ENCODE measurements at places on chromosomes 16 and 17.
A peak's percentile ranks its signal among the peaks of the same experiment; 100 is the strongest.

- peak; percentile 35 for DNase-seq
Observed at GRCh38 chr16:10312784-10313724, 72.8 kb upstream of the ATF7IP2 start.

GRCh38 chr16:81823111-81823510 lies 44.0 kb downstream of the PLCG2 start:
- DNase-seq: peak; percentile 16

DNA sequence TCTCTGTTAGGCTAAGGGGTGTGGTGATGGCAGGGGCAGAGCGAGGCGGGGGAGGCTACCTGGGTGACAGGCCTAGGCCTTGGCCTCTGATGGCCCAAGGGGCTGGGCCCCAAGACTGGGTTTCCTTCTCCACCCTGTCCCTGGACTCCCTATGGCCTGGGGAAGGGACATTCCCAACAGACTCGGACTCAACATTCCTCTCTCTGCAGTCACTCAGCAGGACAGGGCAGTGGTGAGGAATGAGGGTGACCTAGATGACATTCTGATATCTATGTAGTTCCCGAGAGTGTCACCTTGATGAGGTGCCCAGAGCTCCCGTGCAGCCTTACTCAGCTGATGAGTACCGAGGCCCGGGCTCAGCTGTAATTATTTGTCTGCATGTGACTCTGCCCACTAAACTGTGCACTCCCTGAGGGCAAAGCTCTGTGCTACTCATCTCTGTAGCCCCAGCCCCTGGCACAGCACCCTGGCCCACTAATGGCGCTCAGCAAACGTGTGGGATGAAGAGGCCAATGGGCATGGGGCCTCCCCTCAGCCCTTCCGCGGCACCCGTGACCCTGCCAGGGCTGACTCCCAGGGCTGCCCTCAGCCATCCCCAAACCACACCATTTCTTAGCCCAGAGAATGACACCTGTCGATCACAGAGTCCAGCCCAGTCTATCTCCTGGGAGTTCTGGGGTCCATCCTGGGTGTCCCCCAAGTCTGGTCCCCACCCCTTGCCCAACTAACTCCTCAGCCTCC lies 2.2 kb downstream of the PLCD3 start:
- DNase-seq: peak; percentile 39

- peak; percentile 39 for DNase-seq
Observed at GRCh38 chr17:35486920-35487732, 38.6 kb upstream of the SLFN13 start.

DNA sequence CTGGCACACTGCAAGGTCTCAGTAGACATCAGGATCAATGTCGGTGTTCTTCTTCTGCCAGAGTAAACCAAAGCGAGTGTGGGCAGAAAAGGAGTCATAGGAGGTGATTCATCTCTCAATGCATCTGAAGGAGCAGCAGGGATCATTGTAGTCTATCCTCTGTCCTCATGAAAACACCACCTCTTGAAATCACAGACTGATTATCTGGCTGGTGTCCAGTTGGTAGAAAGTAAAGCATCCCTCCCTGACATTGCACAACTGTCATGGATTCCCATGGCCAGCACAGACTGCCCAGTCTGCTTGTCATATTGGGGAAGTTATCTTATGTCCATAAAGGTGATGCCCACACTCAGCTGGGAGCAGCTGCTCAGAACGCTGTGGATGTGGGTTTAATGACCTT lies 74.1 kb downstream of the ABCC12 start:
- DNase-seq: no peak

DNA sequence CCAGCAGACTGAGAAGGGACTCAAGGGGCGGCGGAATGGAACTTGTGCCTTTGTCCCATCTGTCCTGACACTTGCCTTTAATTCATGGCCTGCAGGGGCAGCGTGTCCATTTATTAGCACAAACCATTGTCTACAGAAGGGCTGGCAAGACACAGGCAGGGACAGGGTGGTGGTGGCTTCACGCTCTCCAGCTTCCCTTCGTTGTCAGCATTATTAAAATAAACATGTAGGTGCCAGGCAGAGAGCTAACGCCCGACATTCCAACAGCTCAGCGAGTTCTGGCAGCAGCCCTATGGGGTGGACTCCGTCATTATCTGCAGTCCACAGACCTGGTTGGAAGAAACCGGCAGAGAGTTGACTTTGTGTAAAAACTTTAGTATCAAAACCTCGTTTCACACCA lies 16.3 kb downstream of the DNAI2 start:
- no peak for DNase-seq

DNA sequence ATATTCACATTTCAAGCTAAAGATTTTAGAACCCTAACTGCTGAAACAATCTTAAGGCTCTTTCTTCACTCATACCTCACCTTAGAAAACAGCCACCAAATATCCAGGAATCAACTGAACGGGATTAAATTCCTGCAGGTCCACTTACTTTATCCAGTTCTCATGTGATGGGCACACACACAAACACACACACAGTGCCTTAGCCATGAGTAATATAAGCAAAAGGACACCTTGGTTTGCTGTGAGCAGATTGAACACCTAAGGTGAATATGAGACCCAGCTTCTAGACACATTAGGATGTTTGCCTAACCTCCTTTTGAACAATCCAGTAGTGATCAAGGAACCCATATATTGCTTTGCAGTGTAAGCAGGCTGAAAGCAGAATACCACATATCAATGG lies 81.5 kb downstream of the TUBD1 start:
- DNase-seq: no peak

GRCh38 chr16:77974883-77975282 lies 47.5 kb upstream of the CLEC3A start:
- no peak for DNase-seq

GRCh38 chr17:70661342-70662222 lies 492.2 kb downstream of the KCNJ2 start:
- DNase-seq: no peak

DNA sequence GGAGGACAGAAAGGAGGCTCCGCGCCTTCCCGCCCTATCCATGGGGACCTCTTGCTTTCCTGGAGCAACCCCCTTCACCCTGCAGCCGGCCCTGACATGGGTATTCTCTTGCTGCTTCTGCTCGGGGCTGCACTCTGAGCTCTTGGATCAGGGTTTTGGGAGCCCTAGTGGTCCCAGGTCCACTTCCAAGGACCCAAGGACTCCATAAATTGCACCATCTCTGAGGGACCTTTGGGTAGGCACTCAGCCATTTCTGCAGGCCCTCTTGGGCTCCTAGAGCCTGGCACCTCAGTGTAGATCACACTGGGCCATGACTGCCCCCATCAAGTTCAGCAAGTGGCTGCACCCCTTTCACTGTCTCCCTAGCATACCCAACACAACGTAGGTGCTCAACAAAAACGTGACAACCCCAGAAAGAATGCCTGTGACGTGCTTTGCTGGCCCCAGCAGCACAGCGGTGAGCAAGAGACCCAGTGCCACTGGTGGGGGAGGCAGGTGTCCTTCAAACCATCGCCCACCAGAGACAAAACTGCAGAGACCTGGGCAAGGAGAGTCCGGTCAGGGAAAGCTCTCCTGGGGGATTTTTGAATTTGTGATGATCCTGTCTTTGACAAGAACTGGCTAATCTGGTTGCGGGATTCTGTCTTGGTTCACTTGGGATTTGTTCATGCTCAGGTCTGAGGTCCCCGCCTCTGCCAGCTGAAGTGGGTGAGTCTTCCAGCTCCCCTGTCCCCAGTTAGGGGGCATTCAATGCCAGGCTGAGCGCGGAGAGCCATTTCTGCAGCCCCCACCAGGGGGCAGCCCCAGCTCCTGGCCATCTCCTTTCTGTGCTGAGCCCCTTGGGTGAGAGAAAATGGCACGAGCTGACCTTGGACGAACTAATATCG lies 2.5 kb upstream of the RAB11FIP4 start:
- DNase-seq: no peak

DNA sequence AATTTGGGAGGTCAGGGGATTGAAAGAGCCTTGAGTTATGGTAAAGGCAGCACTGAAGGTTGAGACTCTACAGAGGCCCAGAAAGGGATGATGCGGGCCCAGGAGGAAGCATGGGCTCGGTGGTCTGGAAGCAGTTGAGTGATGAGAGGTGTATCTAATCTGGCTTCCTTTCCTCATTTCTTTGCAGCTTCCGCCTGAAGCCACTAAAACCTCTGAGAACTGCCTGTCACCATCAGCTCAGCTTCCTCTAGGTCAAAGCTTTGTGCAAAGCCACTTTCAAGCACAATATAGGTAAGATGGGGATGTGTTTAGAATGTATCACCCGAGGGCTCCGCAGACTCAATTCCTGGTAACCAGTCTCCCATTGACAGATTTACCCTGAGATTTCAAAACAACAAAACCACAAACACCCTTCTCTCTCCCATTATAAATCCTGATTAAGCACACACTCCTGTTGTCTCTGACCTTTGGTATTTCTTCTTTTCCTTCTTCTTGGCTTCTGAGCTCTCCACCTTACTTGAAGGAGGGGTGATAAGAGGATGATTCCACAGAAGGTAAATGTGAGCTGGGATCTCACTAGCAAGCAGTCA lies 21.2 kb downstream of the USP43 start:
- DNase-seq: no peak

DNA sequence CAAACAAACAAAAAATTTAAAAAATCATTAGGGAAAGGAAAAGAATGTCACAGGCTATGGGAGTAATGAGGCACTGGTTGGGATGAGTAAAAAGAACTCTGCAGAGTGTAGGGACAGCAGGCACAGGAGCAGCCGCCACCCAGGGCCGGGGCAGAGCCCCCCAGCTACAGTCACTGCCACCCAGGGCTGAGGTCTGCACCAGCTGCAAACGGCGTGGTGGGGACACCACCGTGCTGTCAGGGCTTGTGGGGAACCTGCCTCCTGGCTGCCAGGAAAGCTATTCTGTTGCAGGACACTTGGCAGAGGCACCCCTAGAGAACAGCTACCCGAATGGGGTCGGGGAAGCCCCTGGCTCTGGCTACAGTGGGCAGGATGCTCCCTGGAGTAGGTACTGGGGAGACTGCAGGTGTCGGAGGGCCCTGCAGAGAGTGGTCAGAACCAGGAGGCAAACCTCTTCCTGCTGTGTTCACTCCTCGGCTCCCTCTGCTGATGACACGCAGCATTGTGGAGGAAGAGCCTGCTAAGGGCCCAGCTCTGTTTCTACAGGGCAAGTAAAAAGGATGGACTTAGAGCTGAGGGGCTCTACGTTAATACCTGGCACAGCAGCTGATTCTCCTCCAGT lies 32.3 kb upstream of the CAPN15 start:
- no peak for DNase-seq

DNA sequence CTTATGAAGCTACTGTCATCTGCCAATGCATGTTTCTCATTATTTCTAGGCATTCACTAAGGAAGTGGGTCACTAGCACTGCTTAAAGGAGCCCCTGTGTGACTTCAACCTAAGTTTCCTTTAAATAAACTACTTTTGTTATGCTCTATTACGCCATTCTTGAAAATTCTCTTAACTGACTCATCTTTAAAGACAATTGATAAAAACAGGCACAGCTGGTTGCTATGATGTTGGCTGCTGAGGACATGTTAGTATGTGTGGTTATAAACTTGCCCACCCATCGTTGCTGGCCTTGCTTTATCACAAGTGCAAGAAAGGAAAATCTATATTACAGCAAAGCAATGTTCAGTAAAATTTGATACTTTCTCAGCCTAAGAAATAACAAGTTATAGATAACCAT lies 75.8 kb upstream of the CNTNAP4 start:
- DNase-seq: no peak

DNA sequence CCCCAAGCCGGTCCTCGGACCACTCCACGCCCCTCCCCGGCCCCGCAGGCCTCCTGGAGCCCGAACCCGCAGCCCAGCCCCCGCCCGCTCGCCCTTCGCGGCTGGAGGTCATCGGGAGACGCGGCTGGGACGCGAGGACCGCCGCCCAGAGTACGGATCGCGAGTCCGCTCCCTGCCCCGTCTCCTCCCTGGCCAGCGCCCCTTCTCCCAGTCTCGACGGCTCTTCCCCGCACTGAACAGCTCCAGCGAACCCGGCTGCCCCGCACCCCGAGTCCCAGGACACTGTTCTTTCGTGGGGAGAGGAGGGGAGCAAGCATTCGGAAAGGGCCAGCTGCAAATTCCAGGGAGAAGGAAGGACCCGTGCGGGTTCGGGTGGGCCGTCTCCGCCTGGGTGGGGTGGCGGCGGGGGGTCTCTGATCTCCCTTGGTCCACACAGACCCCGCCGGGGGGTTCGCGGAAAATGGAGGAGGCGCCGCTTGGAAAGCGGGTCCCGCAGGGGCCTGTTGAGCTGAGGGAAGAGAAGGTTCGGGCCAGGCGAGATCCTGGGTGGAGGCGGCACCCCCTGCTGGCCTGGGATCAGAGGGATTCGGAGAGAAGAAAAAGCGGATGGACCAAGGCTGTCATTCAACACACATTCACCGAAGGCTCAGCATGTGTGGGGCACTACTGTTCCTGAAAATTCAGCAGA lies 632 bp upstream of the RTN4RL1 start:
- DNase-seq: peak; percentile 92

- no peak for DNase-seq
Observed at GRCh38 chr17:18176176-18176575, 7.5 kb upstream of the ALKBH5 start.

DNA sequence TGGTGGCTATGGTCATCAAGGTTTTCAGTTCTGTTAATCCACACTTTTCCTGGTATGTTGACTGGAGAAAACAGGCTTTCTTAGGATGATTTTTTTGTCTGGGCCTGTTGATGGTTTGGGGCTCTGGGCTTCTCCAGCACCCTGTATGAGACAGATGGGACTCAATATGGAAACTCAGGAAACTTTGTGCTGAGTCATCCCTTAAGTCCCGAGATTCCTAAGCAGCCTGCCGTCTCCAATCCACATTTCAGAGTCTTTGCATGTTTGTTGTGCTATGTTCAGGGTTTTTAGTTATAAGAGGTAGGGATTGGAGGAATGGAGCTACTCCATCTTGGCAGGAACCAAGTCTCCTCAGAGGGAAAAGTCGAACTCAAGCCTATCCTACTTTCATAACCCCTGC lies 253.3 kb upstream of the FOXF1 start:
- DNase-seq: no peak

- DNase-seq: no peak
Observed at GRCh38 chr17:57106107-57106835, 21.2 kb downstream of the AKAP1 start.

DNA sequence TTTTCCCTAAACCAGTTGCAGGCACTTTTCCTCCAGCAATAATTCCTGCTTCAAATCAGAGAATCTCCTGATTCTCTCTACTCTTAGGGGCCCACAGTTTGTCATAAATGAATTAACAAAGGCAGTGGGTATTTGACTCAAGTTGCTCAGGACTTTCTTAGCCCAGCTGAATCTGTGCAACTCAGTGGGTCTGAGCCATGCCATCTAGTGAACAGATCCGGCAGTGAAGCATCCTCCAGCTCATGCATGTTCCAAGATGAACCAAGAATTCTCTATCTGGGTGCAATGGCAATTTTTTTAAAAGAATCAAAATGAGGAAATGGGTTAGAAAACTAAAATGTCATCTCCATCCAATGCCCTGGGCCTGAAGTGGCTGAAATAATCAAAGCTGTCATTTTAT lies 575.2 kb upstream of the CDH11 start:
- no peak for DNase-seq

DNA sequence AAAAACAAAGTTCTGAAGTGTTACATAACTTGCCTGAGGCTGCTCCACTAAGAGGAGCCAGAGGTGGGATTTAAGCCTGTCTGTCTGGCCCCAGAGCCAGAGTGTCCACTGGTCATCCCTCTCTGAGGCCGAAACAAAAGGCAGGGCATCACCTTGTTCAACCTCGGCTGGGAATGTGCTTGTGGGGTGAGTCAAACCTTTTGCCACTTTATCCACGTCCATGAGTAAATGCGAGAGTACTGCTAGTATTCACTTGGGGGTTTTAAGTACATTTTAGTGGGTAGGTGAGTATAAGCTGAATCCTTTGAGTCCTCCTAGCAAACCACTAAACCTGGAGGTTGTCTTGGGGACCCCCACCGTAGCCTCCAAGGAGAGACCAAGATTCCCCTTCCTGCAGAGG lies 103.5 kb downstream of the STX8 start:
- no peak for DNase-seq
